ENCODE measurements at places on chromosomes 3 and 15.
A peak's percentile ranks its signal among the peaks of the same experiment; 100 is the strongest.

DNA sequence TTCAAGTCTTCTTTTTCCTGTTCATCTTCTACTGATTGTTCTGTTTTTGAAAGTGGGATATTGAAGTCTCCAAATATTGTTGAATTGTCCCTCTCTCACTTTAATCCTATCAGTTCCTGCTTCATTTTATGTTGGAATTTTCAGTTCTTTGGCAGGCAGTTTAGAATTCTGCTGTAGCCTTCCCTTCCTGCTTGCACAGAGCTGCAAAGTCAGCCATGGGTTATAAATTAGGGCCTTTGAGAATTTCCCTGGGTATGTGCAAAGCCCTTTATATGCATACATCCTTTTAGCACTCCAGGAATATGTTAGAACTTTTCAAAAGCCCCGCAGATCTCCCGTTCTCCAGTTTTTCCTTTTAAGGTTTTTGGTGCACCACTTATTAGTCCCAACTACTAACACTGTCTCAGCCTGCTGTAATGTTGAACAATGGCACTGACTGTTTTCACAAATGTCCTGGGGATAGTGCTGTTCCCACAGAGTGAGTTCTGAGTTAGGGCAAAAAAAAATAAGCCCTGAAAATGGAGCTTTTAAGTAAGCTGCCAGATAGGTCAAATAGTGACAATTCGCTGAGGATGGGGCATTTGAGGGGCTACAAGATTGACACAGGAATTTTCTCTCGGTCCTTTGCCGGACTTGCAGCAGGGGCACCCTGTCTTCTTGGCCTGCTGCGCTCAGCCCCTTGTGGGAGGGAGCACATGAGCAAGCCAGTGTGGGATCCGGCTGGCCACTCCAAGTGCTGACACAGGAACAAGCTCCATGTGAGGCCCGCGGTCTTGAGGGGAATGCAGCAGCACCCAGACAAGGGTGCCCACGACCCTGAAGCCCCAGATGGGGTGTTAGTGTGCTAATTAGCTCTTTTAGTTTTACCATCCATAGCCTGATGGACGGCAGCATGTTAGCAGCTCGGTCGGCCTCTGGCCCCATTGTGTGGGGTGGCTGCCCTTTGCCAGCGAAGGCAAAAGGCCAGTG lies 96.0 kb downstream of the VPS8 start:
- no peak for DNase-seq

- DNase-seq = no peak
These were observed 61.7 kb downstream of the XXYLT1 start for GRCh38 chr3:195209083-195209846.

- DNase-seq = no peak
These were observed 383.7 kb downstream of the MFSD1 start for GRCh38 chr3:159185443-159186050.

- peak; percentile 27 for DNase-seq
These were observed 1.1 kb downstream of the RBSN start for GRCh38 chr3:15097891-15098290.

- no peak for DNase-seq
These were observed 9.9 kb downstream of the RARB start for GRCh38 chr3:25437953-25438352.

DNA sequence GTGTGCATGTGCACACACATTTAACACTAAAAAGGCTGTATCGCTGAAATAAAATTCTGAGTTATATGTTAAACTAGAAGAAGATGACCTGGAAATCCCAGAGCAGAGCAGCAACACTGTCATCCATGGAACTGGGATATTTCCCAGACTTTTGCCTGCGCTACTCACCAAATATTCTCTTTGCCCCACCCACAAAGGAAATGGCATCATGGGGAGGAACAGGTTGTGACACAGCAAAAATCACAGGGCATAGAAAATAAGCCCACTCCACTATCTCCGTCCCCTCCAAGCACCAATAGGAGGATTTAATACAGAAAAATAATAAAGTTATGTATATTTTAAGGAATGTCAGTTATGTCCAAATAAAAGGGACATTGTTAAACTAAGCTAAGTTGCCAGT lies 71.7 kb downstream of the COL8A1 start:
- DNase-seq = no peak

GRCh38 chr3:73094129-73094528 lies 32.7 kb downstream of the EBLN2 start:
- DNase-seq = peak; percentile 32

- no peak for DNase-seq
These were observed 24.1 kb upstream of the NDUFB4 start for GRCh38 chr3:120572027-120572426.

GRCh38 chr3:29892976-29893554 lies 612.2 kb downstream of the RBMS3 start:
- DNase-seq = no peak

DNA sequence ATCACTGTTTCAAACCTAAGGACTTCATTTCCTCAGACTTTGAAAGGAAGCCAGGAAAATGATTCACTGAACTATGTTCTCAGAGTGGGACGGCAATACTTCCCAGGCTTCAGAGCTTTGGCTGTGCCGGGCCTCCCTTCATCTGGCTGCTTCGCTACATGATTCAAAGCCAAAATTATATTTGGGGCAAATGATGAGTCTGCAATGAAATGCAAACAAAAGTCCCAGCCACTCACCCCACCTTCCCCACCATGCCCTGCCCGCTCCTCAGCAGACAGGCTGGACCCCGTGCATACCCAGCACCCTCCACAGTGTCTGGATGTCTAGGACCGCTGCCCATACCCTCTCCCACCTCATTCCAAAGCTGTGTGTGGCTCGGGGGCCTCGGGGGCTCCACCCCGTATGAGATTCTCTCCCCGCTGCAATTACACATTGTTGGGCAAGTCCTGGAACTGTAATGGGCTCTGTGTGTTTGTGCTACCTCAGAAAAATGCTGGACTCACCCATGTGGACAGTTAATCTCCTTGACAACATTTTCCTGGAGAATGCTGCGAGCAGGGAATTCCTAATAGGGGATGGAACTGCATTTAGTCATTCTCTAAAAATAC lies 32.2 kb downstream of the ATP10A start:
- no peak for DNase-seq

DNA sequence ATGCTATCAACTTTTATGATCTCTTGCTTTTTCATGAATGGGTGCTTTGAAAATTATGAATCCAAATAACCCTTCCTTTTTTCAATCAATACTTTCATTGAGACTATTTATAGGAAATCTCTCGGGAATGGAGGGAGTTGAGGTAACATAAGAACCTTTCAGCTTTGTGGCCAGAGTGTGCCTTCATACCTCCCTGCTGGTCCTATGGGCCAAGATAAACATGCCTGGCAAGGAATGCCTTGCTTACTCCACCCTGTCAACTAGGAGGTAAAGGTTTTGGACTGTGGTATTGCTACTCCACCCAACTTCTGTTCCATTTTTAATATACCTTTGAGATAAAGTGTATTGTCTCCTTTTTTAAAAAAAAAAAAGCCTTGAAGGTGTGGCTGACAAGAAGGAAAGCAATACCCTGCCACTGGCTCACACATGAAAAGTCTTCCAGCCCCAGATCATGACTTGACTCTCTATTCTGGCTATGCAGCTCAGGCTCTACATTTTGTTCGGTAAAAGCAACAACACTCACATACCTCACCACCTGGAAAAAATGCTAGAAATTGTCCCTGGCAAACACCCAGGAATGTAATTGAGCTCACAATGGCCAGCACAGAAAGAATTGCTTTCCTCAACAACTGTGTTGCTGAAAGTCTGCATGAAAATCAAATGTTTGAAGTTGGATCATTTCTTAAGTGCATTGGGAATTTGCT lies 35.8 kb downstream of the COL8A1 start:
- DNase-seq = no peak

GRCh38 chr15:84827246-84827645 lies 10.1 kb downstream of the ALPK3 start:
- no peak for DNase-seq

- DNase-seq = no peak
These were observed 791.1 kb upstream of the ALCAM start for GRCh38 chr3:104575634-104576033.

- DNase-seq = no peak
These were observed 5.7 kb upstream of the GNB5 start for GRCh38 chr15:52196891-52197290.

DNA sequence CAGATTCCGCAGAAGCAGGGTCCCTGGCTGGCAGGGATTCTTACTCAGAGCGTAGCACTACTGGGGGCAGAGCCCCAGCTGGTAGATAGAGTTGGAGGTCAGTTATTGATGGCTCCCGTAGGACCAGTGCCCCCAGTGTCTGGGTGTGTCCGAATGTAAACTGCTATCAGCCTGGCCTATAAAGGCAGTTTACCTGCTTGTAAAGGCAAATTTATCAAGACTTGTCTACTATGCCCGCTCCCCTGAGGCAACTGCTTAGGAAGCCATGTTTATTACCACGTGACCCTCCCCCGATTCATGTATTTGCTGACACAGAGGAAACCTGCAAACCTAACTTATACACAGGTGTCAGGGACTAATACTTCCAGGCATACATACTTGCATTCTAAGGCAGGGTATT lies 607 bp upstream of the PPP1R14D start:
- no peak for DNase-seq

DNA sequence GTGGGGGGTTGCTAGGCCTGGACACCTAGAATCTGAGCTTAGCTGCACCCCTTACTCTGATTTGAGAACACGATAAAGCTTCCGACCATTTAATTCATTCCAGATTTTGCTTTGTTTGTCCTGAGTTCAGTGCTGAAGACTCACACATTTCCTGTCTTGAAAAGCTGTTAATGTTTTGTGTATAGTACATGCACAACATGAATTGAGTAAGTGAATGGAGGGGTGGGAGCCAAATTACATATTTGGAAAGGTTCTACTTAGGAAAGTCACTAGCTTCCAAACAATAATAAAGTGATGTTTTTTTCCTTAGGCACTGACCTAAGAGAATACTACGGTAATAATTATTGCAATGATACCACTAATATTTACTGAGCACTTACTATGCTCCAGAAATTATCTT lies 955.2 kb upstream of the NR2F2 start:
- no peak for DNase-seq

- no peak for DNase-seq
These were observed 195.0 kb upstream of the MDFIC2 start for GRCh38 chr3:70507486-70507885.

- no peak for DNase-seq
These were observed 10.0 kb downstream of the MRPS25 start for GRCh38 chr3:15055019-15055557.

- DNase-seq = no peak
These were observed 235.8 kb downstream of the SUCLG2 start for GRCh38 chr3:67418426-67419217.

DNA sequence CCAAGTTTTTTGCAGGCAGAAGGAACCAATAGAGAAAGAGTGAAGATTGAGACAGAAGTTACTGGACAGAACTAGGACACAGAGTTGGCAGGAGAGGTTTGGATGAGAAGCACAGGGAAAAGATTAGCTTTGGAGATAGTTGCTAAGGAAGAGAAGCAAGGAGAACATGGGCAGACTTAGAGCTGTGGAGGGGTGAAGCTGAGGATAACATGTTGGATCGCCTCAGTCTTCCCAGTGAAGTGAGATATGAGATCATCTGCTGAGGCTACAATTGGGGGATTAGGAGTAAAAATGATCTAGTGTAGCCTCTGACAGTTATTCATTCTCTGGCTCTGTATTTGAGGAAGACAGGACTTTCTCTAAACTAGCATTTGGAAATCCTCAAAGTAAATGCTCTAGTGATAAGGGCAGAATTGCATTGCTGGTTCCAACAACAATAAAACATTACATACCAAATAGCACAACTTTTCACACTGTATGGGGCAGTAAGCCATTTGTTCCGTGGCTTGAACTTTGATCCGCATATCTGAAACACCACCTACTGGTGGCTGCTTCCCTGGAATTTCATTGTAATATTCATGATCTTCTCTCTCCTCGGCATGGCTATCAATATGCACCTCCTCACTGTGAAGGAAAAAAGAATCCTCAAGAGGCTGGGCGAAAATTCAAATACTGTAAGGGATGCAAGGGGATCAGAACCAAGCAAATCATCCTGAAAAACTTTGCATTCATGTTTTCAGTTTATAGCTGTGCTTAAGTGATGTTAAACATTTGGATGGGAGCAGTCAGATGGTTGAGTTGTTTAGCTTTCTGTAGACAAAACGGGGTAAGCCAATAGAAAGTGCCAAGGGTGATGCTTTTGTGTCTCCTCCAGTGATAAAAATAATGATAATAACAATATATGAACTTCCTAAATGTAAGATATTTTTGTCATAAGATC lies 22.2 kb upstream of the EID1 start:
- no peak for DNase-seq

DNA sequence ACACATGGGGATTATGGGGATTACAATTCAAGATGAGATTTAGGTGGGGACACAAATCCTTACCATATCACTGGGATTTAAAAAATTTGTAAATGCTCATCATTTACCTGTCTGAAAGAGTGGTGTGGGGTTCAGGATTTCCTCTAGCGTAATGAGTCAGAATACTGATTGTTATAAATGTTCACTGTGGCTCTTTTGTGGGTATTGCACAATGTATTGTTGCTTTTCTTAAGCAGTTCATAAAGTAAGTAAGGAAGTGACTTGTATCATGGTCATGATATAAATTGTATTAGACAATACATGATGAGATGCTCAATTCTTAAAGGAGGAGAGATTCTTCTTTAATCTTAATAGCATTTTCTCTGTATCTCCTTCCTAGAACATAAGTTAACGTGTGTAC lies 262.1 kb downstream of the CNTN4 start:
- no peak for DNase-seq

- DNase-seq = no peak
These were observed 4.3 kb downstream of the CHAC1 start for GRCh38 chr15:40957581-40958051.

DNA sequence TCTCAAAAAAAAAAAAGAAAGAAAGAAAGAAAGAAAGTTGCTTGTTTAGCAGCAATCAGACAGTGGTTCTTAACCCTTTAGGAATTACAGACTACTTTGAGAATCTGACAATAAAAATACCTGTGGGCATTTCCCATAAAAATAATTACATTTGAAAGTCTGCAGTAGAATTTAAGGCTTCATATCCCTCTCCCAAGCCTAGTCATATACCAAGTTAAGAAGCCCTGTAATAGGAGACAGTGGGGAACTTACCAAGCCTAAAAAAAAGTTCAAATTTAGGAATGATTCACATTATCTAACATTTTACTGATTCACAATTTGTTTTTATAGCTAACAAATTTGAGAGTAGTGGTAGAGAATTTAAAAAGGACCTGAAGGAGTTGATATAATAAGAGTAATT lies 47.5 kb downstream of the LRRFIP2 start:
- DNase-seq = no peak

- DNase-seq = peak; percentile 73
These were observed at the start of gene SCAMP5 for GRCh38 chr15:74995182-74995778. SCAMP5 (plus strand) TSS chr15:74995563; CDS start chr15:75011840, 16,277 bp downstream.

DNA sequence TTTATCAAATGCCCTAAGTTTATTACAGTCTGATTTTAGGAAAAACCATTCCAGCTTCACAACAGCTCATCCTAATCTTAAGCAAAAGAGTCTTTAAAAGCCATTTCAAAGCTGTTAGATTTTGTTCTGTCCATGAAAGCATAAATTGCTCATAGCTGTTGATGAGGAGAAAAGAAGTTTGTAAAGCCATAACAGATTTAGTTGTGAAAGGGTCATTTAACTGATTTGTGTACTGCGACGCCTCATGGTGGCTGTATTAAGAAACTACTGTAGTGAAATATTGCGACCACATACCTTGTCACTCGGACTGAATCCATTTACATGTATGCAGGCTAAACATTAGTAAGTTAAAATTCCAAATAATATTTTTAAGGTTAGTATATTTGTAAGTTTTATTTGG lies 20.9 kb downstream of the BBX start:
- DNase-seq = no peak

All from KG1 (cell line).